ENCODE measurements at places on chromosomes 7 and 10.

DNA sequence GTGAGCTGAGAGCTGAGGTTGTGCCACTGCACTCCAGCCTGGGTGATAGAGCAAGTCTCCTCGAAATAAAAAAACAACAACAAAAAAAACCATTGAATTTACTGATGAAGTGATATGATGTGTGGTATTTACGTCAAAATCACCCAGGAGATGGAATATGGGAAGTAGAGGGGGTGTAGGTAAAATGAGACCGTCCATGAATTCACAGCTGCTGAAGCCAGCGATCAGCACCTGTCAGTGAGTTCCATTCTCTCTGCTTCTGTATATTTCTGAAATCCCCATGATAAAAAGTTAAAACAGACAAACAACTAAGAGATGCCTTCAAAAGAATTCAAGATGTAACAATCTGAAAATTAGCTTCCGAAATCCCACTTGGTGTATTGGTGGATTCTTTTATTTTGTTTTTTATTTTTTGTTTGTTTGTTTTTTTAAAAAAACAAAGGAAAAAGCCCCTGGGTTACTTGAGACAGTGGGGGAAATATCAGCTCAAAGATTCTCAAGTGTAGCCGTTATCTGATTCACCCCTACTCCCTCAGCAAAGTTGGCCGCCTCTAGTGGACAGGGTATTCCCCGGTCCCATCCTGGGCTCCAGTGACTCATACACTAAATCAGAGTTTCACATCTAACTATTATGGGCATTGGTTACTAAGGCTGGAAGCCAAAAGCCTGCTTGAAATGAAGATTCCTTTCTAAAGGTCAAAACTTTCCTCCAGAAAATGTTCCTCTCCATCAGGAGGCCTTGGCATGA lies 76.4 kb downstream of the MAP3K8 start:
- peak; percentile 68 for DNase-seq

DNA sequence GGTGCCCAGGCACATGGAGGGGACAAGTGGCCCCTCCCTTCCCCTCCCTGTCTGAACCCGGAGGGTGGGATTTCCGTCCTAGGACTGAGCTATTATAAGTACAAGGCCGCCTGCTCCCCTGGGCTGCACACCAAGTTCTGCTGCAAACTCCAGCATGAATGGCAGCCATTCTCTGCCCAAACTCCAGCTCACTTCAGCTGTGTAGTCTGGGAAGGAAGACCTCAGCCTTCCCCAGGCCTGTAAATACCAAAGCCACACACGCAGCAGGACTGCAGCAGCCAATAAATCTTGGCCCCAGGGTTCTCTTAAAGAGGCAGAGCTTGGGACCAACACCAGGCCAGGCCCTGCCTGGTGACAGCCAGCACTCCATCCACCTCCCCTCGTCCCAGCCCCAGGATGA lies 291.3 kb upstream of the ZMIZ1 start:
- DNase-seq: no peak

DNA sequence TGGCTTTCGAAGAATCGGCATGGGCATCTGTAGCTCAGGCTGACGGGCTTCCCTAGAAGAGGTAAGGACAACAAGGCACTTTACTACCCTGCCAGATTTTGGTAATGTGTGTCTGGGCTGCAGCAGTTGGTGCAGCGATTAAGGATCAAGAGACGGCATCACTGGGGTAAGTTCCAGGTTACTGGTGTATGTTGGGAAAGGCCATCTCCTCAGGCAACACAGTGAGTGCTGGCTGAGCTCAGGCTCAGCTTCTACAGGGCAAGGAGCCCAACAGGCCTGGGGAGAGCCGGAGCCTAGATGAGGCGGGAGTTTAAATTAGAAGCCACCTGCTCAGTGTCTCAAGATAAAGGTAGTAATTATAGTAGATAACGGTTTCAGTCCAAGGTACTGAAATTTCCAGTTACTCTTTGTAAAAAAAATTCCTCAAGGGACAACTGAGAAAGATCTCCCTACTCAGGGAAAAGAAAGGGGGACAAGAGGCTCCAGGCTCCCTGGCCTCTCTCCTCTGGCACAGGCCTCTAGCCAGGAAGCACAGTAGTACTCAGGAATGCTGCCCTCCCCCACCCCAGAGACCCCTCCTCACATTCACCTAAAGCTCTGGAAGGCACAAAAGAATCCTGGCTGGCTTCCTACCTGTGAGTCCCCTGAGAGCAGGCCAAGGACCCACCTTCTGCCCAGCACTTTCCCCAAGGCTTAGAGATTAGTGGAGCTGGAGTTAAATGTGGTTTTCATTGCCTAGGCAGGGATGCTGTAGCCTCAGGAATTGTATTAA lies 3.9 kb downstream of the CXCL12 start:
- no peak for DNase-seq

- no peak for DNase-seq
Measured at GRCh38 chr7:33287738-33288137, 158.4 kb downstream of the BBS9 start.

DNA sequence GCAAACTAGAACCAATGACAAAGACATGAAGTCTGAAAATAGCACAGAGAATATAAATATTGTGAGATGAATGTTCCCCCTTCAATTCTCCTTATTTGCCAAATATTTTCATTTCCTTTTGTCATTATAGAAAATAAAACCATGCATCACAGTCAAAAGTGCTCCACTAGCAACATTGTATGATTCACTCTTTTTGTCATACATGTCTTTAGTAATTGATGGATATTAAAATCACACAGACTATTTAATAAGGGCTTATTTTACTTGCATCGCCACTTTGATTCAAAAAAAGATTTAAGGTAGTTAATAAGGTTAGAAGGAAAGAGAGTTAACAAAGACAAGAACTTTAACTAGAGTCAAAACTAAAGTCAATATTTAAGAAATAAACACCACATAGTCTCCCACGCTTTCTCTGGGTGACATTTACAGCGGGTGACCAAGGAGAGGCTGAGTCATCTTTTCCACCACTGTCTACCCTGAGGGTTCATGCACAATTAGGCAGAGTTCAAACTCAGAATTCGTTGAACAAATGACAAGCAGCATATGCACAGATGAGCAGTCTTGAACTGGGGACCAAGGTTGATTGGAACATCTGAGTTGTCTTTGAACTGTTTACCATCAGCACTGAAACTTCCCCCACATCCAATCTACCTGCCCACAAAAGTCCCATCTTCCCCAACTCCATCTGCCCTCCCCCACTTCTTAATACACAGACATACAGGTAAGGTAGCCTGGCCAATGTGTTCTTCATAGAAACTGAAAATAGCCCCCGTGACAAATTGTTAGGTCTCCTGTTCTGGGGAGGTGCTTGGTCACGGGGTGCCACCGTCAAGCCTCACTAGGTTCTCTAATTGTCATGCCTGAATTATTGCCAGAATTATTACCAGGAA lies 42.5 kb downstream of the C7orf25 start:
- DNase-seq: peak; percentile 39

GRCh38 chr7:141652691-141653090 lies 49.3 kb downstream of the DENND11 start:
- DNase-seq: no peak

GRCh38 chr10:131701131-131701947 lies 199.5 kb upstream of the PPP2R2D start:
- DNase-seq: no peak

GRCh38 chr7:45923818-45924217 lies 2.7 kb upstream of the IGFBP3 start:
- DNase-seq: no peak

GRCh38 chr10:130254243-130254642 lies 118.1 kb downstream of the GLRX3 start:
- DNase-seq: no peak

DNA sequence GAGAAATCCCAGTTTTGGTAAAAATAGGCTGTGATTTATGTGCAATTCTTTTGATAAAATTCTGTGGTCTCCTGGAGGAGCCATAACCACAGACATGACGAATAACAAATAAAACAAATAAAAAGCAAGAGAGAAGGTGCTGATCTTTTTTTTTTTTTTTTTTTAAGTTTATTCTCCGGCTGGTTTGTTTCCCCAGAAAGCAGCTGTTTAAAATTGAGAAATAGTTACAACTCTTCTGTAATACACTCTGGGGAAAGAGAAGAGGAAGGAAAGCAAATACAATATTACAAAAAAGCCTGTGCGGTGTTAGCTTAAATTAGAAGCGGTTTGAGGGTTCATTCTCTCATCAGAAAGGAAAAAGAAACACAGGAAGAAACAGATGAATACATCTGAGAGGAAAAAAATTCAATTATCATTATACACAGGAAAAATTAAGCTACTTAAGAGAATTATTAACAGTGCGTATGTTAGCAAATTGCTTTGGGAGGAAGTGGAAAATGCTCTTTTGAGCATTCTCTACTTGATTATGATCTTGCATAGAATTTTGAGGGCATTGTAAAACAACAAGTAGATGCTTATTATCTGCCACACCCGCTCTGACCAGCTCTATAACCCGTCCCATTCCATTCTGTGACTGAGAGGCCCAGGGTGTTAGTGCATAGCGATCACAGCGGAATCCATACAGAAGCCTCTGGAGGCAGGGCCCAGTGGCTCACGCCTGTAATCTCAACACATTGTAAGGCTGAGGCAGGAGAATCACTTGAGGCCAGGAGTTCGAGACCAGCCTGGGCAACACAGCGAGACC lies 40.6 kb upstream of the WAC start:
- no peak for DNase-seq

GRCh38 chr7:41190581-41190980 lies 512.3 kb downstream of the INHBA start:
- peak; percentile 15 for DNase-seq

DNA sequence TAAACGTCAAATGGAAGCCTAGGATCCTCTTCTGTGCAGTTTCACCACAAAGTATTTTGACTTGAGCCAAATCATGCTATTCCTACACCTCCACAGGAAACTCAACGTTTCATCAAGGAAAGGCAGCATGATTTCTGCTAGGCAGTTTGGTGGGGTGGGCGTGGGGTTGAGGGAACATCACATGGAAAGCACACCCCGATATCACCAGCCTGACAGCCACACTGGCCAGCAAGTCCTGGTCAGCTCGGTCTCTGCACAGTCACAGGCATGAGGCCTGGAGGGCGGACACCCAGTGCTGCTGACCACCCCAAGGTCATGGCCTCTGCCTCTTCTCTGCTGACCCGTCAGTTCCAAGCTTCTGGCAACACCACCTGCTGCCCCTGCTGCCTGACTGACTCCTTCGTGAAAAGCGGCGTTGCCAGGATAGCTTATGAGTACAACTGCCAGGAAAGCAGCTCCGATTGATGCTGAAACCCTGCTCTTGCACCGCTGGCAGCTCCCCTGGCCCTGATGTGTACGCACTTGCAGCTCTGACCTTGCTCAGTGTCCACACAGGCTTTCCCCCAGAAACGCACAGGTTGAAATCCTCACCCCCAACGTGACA lies 171.5 kb downstream of the DIP2C start:
- no peak for DNase-seq

DNA sequence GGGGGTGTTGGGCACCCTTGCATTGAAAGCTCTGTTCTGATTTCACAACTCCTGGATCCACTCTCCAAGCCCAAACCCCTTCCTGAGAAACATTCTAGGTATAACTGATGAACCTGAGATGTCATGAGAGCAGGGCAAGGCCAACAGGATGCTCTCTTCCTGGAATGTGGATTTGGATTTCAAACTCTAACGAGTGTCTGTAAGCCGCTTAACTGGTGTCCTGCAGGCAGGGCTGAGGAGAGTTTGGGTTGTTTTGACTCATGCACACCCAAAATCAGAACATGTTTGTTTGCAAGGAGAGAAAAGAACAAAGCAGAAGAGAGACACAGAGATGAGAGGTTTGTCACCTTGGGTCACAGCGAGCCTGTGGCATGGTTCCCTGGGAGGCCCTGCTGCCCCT lies 24.6 kb upstream of the AKR1E2 start:
- no peak for DNase-seq

DNA sequence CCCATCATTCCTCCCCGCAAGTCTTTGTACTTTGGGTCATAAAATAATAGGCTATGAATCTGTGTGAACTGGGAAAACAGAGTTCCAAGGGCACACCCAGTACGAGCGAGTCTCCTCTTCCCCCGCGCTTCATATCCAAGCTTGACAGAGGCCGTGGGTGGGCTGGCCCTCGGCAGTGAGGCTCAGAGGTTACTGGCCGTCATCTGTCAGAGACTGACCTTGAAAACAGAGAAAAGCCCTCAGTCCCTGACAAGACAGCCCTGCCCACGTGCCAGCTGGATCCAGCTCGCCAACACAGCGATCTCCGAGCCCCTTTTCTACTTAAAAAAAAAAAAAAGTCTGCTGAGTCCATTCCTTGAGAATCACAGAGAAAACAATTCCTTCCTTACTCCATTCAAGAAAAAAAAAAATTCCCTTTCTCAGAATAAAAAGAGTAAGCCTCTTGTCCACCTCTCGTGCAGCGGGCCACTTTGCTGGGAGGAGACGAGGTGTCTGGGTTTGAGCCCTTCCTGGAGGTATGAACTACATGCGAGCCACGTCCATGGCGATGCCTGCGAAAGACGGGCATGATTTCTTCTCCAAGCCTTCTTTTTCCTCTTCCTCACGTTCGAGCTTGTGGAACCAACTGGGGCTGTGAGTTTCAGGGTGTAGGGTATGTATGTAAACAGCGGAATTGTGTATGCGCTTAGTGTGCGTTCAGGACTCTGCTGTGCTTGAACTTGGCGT lies 744 bp upstream of the BICC1 start:
- peak; percentile 31 for DNase-seq
